ENCODE measurements at places on chromosomes 7 and 10. TPM values are rescaled to one million over a fixed set of nuclear protein-coding genes. Genes with fewer than 3 reads are reported as not detected.

USP54 gene
- 30.8 TPM for total RNA-seq

ASB10 gene
- total RNA-seq: not detected

SAP25 gene
- 0.71 TPM for total RNA-seq

STK31 gene
- not detected for total RNA-seq

ATOH7 gene
- not detected for total RNA-seq

AGBL3 gene
- total RNA-seq: 1.1 TPM

FRAT1 gene
- 5.0 TPM for total RNA-seq

THNSL1 gene
- 0.36 TPM for total RNA-seq

CCL24 gene
- total RNA-seq: not detected

GRCh38 chr7:34751725-34752643 is 94.0 kb downstream of the NPSR1 start:
- no peak overlapping the region for H3K4me3 ChIP-seq
- H3K36me3 ChIP-seq: no peaks in the 10 kb centered on the region
- no peak for DNase-seq
- no peaks in the 10 kb centered on the region for H3K27me3 ChIP-seq
- no peak overlapping the region for H3K27ac ChIP-seq

GRCh38 chr7:16078076-16078952 is 343.0 kb downstream of the CRPPA start:
- DNase-seq: no peak
- H3K27me3 ChIP-seq: no peaks in the 10 kb centered on the region
- H3K4me1 ChIP-seq: no peaks in the 10 kb centered on the region
- no peaks in the 10 kb centered on the region for H3K36me3 ChIP-seq
- no peak overlapping the region for H3K4me3 ChIP-seq

DNA sequence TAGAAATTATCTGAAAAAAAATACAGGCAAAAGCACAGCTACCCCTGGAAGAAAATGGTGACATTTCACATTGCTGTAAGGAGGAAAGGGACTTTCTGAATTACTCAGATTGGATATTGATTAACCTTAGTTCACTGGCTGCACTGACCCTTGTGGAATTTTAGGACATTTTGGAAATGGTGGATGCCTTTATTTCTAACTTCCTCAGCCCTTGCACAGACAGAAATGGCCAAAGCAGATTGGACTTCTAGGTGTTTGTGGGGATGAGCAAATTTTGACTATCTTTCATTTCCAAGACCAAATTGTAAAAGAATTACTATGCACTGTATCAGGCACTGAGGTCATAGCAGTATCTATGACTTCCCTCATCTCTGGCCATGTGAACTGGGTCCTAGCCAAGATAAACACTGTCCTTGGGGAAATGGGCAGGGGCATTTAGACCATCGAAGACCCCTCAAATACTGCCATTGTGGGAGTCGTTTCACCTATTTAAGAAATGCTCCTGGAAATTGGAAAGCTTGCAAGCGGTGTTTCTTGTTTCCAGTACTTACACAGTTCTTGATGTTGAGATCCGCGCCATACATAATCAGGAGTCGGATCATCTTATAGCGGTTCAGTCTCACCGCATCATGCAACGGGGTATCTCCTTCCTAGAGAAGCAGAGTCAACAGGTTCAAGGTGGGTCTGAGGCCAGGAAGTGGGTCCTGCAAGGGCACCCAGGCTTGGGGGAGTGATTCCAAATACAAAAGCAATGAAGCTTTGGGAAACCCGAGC is 5.7 kb downstream of the ANKRD1 start:
- no peak overlapping the region for H3K27ac ChIP-seq
- H3K27me3 ChIP-seq: no peaks in the 10 kb centered on the region
- no peak for DNase-seq
- H3K4me1 ChIP-seq: no peaks in the 10 kb centered on the region
- no peak overlapping the region for H3K4me3 ChIP-seq

DNA sequence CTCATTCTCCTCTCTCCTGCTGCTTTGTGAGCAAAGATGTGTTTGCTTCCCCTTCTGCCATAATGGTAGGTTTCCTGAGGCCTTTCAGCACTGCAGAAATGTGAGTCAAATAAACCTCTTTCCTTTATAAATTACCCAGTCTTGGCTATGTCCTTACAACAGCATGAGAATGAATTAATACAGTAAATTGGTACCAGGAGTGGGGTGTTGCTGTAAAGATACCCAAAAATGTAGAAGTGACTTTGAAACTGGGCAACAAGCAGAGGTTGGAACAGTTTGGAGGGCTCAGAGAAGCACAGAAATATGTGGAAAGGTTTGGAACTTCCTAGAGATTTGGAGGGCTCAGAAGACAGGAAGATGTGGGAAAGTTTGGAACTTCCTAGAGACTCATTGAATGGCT is 388.7 kb upstream of the GHITM start:
- no peaks in the 10 kb centered on the region for H3K36me3 ChIP-seq
- no peaks in the 10 kb centered on the region for H3K4me1 ChIP-seq
- no peaks in the 10 kb centered on the region for H3K27me3 ChIP-seq
- no peak overlapping the region for H3K4me3 ChIP-seq

- H3K4me1 ChIP-seq: no peaks in the 10 kb centered on the region
- DNase-seq: no peak
- no peaks in the 10 kb centered on the region for H3K36me3 ChIP-seq
Observed at GRCh38 chr7:3063016-3063753, 19.5 kb upstream of the CARD11 start.

DNA sequence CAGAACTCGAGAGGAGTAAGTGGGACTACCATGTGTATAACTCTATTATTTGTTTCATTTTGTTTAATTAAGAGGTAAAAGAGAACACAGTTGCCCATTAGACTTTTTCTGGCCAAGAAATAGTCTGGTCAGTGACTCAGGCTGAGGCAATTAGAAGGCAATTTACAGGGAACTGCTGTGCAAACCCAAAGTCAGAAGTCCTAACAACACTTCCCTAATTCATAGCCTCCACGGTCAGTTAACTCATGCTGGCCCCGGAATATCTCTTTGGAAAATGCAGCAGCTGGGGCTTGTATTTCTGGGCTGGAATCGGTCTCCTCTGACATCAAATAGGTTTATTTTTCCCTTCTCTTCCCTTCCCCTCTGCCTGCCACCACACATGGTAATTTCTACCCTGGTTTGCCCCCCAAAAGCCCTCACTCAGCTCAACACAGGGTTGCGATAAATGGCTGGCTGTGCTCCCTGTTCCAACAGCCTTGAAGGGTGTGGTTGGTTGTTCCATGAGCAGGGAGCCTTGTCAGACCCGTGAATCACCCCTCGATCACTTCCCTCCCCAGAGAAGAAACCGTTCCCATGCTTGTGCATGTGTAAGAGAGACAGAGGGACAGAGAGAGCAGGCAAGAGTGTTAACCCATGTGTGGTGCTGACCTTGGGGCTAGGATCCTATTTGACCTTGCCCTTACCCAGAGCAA is 5.3 kb downstream of the SH3PXD2A start:
- no peaks in the 10 kb centered on the region for H3K4me1 ChIP-seq
- no peak overlapping the region for H3K4me3 ChIP-seq
- peak; percentile 80 for DNase-seq
- no peaks in the 10 kb centered on the region for H3K36me3 ChIP-seq

DNA sequence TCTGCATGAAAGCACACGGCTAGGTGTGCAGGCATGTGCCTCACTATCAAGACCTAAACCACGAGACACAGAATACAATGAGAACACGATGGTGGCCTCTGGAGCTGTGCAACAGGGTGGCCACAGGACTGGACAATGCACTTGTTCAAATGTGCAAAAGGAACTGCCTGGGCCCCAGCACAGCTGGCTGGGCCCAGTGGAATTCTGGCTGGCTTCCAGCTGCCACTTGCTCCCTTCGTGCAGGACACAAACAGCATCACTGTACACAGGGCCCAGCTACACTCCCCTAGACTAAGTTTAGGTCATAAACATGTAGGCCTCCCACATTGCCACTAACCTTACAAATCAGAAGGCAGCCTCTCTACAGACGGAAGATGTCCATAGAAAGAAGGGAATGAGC is 23.4 kb downstream of the DOCK4 start:
- no peaks in the 10 kb centered on the region for H3K27me3 ChIP-seq
- no peak overlapping the region for H3K4me3 ChIP-seq
- peaks cover 12% of the 10 kb centered on the region for H3K4me1 ChIP-seq
- H3K27ac ChIP-seq: no peak overlapping the region
- no peaks in the 10 kb centered on the region for H3K36me3 ChIP-seq

GRCh38 chr10:43957267-43958070 is 308.8 kb upstream of the ZNF32 start:
- no peaks in the 10 kb centered on the region for H3K36me3 ChIP-seq
- H3K4me3 ChIP-seq: no peak overlapping the region
- H3K27ac ChIP-seq: no peak overlapping the region
- peaks cover 6% of the 10 kb centered on the region for H3K4me1 ChIP-seq
- no peaks in the 10 kb centered on the region for H3K27me3 ChIP-seq
- DNase-seq: no peak

GRCh38 chr7:253581-254336 is 36.2 kb upstream of the FOXL3 start:
- H3K27me3 ChIP-seq: no peaks in the 10 kb centered on the region
- H3K27ac ChIP-seq: no peak overlapping the region
- H3K4me3 ChIP-seq: no peak overlapping the region
- peaks cover 33% of the 10 kb centered on the region for H3K36me3 ChIP-seq

DNA sequence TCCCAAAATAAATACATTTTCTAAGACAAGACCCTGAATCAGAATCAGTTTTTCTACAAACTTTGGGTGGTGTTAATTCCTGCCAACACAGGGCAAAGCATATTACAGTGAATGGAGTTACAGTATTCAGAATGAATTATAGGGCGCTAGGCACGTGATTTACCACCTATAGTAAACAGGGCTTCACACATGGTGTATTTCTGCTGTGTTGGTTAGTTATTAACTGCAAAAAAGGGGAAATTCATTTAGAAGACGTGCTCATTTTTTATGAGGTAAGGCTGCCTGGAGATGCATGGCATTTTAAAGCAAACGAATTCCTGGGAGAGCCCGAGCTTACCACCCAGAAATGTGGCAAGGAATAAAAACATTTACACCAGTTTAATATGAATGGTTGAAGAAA is 393.8 kb downstream of the LRMDA start:
- H3K27me3 ChIP-seq: no peaks in the 10 kb centered on the region
- H3K27ac ChIP-seq: no peak overlapping the region
- H3K36me3 ChIP-seq: no peaks in the 10 kb centered on the region
- H3K4me3 ChIP-seq: no peak overlapping the region

GRCh38 chr7:20214921-20215669 is 2.1 kb downstream of the MACC1 start:
- no peak overlapping the region for H3K27ac ChIP-seq
- DNase-seq: no peak
- H3K4me1 ChIP-seq: no peaks in the 10 kb centered on the region
- H3K27me3 ChIP-seq: no peaks in the 10 kb centered on the region
- no peaks in the 10 kb centered on the region for H3K36me3 ChIP-seq

DNA sequence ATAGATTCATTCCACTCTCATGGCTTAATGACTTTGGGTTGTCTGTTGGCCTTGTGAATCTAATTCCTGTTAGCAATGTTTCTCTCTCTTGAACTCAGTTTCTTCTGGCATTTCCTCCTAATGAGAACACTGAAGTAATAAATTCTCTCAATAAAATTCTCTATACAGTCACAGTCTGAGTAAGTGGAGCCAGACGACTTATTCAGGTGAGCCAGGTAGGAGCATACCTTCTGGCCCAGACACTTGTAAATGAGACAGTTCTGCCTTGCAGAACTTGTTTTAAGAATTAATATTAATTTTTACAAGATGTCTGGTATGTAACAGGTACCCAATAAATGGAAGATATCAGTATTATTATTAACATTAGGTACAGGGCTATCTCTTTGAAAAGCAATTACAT is 28.6 kb upstream of the AGR2 start:
- no peak overlapping the region for H3K4me3 ChIP-seq
- no peak for DNase-seq
- H3K4me1 ChIP-seq: no peaks in the 10 kb centered on the region

GRCh38 chr7:2331707-2332106 is 17.5 kb upstream of the SNX8 start:
- no peaks in the 10 kb centered on the region for H3K4me1 ChIP-seq
- H3K27ac ChIP-seq: no peak overlapping the region
- no peaks in the 10 kb centered on the region for H3K27me3 ChIP-seq
- no peak overlapping the region for H3K4me3 ChIP-seq
- DNase-seq: no peak
